ENCODE measurements at places on chromosomes 16 and 17.

DNA sequence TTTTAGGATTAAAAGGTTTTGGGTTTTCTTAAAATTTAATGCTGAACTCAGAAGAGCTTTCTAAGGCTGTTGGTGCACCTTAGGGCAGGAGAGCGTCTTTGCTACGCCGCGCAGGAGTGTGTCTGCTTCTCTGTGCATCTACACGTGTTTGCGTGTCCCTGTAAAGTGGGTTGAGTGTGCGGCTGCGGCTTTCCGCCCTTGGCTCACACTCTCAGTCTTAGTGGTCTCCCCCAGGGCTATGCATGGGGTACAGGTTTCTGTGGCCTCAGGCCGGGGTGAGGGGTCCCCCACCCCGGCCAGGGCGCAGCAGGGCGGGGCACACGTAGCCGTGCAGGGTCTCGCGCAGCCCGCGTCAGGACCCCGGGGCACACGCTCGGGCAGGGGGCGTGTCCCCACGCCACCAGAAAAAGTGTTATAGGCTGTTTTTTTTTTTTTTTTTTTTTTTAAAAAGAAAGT, 727 bp upstream of the TENT4B start:
- no peak for DNase-seq

DNA sequence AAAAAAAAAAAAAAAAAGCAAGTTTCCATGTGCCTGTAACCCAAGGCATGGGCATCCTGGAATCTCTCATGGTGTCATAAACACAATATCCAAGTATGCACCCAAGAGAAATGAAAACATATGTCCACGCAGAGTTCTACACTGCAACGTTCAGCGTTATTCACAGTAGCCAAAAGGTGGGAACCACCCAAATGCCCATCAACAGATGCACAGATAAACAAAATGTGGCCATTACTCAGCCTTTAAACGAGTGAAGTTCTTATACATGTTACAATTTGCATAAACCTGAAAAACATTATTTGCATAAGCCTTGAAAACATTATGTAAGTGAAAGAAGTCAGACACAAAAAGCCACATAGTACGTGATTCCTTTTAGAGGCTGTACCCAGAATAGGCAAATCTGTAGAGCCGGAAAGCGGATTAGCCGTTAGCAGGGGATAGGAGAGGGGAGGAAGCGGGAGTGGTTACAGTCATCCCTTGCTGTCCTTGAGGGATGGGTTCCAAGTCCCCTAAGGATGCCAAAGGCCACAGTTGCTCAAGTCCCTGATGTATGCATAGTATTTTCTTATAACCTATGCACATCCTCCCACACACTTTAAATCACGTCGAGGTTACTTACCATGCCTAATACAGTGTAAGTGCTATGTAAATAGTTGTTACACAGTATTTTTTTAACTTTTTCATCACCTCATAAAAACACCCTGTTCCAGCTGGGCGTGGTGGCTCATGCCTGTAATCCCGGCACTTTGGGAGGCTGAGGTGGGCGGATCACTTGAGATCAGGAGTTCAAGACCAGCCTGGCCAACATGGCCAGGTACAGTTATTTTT, 47.3 kb upstream of the DNAH17 start:
- no peak for DNase-seq

GRCh38 chr16:8642146-8642545, 20.6 kb downstream of the METTL22 start:
- no peak for DNase-seq

DNA sequence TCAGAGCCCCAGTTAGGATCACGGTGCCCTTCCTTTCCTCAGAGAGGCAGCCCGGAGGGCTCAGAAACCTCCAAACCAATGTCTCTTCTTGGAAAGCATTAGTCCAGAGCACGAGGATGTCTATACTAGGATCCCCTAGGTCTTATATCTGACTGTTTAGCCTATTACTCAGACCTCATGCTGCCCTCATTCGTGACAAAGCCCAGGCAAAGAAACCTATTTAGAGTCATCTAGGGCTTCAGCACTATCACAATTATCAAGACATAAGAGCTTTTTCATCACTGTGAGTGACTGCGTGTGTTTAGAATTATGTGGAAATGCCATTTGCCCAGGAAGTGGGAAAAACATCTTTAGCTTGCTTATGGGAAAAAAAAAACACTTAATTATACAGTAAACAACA, 159.8 kb upstream of the NOL11 start:
- DNase-seq: no peak

GRCh38 chr17:50640686-50641351, 6.1 kb downstream of the ABCC3 start:
- DNase-seq: no peak

- DNase-seq: no peak
Measured at GRCh38 chr16:53528797-53529196, 25.8 kb upstream of the AKTIP start.

DNA sequence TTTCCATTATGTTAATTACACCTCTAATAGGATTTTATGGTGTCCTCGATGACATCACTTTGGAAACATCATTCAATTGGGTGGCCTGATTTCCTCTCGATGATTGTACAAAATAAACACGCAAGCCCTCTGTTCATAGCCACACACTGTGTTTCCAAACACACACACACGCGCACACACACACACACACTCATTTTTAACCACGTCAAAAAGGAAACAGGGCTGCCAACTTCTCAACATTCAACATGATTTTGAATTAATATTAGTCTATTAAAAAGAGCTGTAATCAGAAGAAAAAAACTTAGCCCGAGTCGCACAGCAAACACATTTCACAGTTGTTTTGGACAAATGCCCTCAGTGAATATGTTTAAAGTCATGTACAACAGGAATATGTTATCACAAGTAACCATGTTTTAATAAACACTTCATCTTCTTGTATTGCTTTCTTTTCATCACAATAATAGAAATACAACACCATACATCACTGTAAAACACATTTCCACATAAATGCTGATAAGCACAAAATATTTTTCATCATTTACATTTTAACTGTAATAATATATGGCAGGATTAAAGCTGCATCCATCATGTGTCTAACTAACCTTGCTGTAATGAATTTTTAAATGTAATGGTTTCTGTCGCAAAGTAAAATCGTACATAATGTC, 219.1 kb upstream of the IRX3 start:
- no peak for DNase-seq

DNA sequence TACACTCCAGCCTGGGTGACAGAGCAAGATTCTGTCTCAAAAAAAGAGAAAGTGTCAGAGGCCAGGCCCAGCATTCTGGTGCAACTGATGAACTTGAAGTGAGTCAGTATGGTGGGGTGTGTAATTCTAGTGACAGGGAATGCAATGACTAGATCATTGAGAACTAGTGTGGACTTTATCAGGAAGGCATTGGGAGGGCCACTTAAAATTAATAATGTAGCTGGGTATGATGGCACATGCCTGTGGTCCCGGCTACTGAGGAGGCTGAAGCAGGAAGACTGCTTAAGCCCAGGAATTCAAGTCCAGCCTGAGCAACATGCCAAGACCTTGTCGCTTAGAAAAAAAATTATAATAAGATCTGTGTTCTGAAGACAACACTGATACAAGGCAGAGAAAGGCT, 90.8 kb downstream of the STX8 start:
- DNase-seq: no peak

DNA sequence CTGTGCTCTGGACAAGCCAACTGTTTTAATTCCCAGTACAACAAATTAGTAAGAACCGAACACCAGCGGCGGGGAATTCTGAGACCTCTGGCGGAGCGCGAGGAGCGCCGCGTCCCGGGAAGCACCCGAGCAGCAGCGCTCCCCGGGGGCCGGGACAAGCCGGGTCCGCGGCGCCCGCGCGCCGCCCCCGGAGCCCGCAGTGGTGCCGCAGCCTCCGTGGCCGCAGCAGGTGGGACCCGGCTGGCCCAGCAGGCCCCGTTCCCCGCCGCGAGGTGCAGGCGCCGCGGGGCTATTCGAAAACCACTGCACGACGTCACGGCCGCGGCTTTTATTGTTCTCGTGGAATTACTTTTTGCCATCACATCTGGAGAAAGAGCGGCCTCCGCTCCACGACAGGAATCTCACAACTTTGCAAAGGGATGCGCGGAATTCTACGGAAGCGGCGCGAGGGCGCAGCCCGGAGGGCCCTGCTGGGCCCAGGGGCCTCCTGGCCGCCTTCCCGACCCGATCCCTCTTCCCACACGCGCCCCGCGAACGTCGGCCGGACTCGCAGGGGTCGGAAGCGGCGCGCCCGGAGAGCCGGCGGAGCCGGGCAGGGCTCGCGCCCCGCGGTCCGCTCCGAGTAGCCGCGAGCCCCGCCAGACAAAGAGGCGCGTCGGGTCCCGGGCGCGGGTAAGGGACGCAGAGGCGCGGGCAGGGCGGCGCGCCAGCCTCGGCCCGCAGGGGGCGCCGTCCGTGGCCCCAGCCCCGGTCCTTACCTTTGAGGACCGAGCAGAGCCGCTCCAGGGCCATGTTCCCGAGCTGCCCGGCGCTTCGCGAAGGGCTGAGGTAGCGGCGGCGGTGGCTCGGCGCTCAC, 696 bp downstream of the NETO2 start:
- DNase-seq: peak; percentile 2

DNA sequence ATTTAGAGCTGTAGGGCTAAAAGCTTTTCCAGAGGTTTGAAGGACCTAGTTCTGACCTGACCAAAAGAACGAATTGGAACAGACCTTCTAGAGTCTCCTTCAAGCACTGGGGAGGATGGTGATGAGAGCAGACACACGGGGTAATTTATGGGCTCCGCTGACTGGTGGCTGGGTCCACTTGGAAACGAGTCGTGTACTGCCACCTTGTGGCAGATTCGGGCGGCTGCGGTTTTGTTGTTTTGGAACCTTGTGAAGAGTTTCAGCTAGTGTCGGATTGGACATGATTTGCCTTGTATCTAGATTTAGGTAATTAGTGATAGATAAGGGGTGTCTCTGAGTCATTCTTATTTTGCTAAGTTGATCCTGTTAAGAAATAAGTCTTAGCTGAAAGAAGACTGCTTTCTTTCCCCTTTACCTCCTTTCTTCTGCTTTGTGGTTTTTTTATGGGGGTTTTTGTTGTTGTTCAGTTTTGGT, 98.9 kb downstream of the AATF start:
- no peak for DNase-seq

DNA sequence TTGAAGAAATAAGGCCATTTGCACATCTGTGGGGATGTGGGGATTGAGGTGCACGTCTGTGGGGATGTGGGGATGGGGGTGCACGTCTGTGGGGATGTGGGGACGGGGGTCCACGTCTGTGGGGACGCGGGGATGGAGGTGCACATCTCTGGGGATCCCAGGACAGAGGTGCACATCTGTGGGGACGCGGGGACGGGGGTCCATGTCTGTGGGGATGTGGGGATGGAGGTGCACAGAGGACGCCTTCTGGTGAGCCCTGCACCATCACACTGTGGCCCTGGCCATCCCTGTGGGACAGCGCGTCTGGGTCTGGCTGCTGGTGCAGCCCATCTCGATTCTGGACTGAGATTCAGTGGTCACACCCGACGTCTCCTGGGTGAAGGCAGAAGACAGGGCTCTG, 161.4 kb downstream of the LAT start:
- DNase-seq: no peak

- no peak for DNase-seq
Measured at GRCh38 chr17:28487881-28488532, 14.6 kb downstream of the SLC13A2 start.

- no peak for DNase-seq
Measured at GRCh38 chr16:22291860-22292318, 5.3 kb upstream of the POLR3E start.

DNA sequence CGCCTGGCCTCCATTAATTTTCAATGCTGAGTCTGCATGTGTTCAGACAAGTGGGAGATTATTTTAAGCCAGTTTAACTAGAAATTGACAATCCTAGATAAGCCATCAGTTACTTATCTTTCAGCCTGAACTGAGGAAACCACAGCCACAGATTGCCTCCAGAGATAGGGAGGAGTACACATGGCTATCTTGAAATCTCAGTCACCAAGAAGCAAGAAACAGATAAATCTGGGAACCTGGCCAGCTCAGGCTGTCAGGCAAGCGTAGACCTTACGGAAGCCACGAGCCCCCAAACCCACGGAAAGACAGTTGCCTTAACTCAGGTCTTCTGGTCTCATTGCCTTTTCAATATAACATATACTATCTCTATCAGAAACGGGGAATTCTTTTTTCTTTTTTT, 2.0 kb upstream of the GLG1 start:
- DNase-seq: no peak

GRCh38 chr16:78192734-78193488, 93.5 kb downstream of the WWOX start:
- DNase-seq: no peak

DNA sequence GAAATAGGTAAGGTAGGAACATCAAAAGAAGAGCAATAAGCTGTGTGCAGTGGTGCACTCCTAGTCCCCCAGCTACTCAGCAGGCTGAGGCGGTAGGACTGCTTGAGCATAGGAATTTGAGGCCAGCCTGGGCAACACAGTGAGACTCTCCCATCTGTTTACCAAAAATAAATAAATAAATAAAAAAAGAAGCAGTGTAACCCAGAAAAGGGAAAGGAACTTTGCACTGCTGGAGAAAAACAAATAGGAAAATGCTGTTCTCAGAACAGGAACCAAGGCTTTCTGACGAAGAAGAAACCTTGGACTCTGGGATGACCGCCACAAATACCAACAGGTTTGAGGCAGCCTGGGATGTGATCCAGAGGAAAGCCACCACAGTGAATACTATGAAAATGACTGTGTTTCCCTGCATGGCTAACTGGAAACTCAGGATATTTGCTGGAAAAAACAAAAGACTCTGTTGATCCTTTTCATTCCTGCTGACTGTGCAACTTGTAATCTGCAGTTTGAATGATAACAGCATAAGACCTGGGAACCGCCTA, 41.2 kb downstream of the TTC19 start:
- DNase-seq: no peak

DNA sequence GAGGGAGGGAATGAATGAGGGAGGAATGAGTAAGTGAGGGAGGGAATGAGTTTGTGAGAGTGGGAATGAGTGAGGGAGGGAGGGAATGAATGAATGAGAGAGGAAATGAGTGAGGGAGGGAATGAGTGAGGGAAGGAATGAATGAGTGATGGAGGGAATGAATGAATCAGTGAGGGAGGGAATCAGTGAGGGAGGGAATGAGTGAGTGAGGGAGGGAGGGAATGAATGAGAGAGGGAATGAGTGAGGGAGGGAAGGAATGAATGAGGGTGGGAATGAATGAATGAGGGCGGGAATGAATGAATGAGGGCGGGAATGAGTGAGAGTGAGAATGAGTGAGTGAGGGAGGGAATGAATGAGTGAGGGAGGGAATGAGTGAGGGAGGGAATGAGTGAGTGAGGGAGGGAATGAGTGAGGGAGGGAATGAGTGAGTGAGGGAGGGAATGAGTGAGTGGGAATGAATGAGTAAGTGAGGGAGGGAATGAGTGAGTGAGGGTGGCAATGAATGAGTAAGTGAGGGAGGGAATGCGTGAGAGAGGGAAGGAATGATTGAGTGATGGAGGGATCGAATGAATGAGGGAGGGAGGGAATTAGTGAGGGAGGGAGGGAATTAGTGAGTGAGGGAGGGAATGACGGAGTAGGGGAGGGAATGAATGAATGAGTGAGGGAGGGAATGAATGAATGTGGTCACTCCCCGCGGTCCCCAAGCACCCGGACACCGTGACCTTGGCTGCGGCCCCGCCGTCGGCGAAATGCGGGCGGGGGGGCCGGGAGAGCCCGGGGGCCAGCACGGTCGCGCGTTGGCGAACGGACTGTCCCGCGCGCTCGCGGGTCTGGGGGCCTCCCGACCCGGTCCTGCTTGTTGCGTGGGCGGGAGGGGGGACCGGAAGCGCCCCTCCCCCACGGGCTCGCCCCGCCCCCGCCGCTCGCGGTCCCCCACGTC, 1.1 kb upstream of the UBE2I start:
- DNase-seq: no peak

- no peak for DNase-seq
Measured at GRCh38 chr17:65690626-65691310, 129.3 kb upstream of the AXIN2 start.

- no peak for DNase-seq
Measured at GRCh38 chr16:84410361-84411138, 42.2 kb downstream of the ATP2C2 start.
